Stomach (tissue), 19 donors: ENCODE measurements at places on chromosomes 5 and 9. TPM values are rescaled to one million over a fixed set of nuclear protein-coding genes. Genes with fewer than 3 reads are reported as not detected.

TRIM32 gene
- 3.4 TPM for polyA plus RNA-seq

GRCh38 chr5:125750147-125750860, 672.9 kb upstream of the GRAMD2B start:
- no peak for DNase-seq

GRCh38 chr9:127036437-127036836, 86.0 kb downstream of the ANGPTL2 start:
- DNase-seq = no peak

GRCh38 chr9:75895112-75895511, 4.6 kb downstream of the PCSK5 start:
- no peak for DNase-seq

GRCh38 chr5:178396796-178397720, 164.5 kb upstream of the PHYKPL start:
- peak; percentile 75 for DNase-seq

GRCh38 chr5:170330568-170331054, 33.0 kb upstream of the LCP2 start:
- no peak for DNase-seq

DNA sequence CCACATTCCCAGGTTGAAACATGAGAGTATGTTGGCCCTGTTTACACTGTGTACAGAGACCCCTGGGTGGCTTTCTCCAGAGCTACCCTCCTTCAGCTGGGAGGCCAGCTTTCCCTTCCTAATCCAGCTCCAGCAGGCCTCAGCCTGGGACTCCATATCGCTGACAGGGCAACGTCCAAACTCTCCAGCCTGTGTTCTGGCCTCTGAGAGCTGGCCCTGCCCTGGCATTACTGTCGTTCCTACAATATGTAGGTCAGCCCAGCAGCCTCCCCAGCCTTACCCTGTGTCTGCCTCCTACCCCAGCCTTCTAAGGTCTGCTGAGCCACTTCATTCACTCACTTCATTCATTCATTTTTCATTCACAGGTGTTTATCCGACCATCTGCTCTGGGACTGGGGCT, 8.3 kb upstream of the EEIG1 start:
- DNase-seq = no peak

GRCh38 chr9:121529237-121529987, 29.8 kb upstream of the GGTA1 start:
- DNase-seq = peak; percentile 86

CA9 gene
- polyA plus RNA-seq = 653 TPM

GRCh38 chr5:156621719-156622118, 228.4 kb upstream of the PPP1R2B start:
- no peak for DNase-seq

DNA sequence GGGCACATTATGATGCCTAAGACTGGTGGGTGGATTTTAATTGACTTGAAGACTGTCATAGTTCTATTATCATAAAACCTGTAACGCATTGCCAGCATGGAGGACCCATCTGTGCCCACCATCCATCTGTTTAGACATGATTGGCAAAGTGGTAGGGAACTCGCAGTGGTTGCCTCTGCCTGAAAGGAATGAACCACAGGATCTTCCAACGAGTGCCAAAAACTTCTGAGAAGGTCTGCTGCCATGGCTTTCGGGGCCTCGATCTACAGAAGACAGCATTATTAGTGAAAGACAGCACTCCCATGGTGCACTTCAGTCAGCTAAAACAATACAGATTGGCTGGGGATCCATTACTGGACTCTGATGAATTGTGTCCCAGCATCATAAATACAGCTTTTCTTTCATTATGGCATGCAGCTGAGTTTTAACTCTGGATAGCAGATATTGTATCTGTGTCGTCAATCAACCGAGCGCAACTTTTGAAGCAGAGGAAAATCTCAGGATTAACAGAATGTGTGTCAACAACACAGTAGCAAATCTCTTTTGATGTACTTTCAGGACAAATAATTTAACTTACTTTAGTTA, 74.3 kb downstream of the ZDHHC21 start:
- no peak for DNase-seq

DNA sequence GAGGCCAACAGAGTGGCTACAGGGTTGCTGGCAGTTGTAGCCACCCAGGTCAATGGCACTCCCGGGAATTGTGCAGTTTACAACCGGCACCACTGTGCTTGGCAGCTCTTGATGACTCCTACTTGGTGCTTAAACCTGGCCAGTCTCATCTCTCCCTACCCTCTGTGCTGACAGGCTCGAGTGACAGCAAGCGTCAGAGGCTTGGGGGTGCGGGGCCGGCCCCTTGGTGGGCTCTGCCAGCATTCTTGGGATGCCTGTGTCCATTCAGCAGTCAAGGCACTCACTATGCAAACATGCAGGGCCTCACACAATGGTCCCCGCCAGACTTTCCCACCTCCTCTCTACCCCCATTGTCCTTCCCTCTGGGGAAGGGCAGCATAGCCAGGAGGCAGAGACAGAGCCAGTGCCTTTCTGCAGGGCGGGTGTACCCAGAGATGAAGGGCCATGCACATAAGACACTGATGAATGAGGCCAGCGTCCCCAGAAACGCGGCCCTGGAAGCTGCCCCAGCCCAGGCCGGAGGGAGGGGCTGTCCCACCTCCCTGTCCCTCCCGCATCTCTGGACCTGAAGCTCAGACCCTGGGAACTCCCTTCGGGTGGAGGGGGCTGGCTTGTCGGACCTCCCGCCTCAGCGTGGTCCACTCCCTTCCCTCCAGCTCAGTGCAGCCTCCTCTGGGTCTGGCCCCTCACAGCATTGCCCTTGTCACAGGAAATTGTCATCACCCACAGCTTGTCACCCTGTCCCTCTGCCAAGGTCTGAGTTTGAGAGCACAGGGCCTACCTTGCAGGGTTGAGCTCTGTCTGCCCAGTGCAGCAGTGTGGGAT, 26.4 kb upstream of the NOTCH1 start:
- peak; percentile 71 for DNase-seq

GRCh38 chr5:57658018-57658417, 175.4 kb upstream of the ACTBL2 start:
- no peak for DNase-seq

DNA sequence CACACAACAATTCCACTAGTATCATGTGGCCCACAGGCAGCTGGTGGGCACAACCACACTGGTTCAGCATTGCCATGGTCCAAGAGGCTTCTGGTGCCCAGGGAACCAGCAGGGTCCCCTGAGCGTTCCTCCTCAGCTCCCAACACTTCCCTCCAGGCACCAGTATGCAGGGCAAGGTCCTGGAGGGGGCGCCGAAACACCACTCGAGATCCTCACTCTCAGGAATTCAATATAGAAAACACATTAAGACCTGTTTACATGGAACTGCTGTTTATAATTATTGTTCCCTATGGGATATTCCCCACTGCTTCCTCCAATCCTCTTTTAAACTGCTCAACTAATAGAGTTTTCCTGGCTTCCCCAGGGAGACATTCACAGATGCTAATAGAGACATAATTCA, 91.9 kb upstream of the GABRP start:
- no peak for DNase-seq

DNA sequence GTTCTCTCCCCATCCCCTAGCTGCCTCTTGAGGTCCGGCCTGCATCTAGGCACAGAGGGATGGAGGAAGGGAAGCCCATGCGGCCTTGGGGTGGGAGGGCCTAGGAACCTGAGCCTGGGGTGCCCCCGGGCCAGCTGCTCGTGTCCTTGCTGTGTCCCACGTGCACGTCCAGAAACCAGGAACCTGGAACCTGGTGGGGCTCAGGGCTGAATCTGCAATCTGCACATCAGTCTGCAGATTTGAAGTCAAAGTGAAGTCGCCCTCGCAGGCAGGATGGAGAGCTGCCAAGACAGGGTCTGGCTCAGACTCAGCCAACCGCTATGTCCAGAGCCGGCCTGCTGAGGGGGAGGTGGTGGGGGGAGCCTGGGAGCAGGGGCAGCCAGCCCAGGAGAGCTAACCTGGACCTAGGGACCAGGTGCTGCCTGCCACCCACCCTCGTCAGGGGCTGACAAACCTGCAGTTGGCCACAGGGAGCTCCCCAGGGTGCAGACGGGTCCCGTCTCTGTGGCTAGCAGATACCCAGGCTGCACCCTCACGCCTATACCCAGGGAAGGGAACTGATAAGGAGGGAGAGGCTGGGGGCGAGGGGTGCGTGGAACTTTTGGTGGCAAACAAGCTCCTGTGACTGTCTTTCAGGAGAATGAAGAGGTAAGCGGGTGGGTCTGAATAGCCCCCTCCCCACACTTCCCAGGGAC, 103.5 kb upstream of the SIMC1 start:
- DNase-seq = peak; percentile 59

DNA sequence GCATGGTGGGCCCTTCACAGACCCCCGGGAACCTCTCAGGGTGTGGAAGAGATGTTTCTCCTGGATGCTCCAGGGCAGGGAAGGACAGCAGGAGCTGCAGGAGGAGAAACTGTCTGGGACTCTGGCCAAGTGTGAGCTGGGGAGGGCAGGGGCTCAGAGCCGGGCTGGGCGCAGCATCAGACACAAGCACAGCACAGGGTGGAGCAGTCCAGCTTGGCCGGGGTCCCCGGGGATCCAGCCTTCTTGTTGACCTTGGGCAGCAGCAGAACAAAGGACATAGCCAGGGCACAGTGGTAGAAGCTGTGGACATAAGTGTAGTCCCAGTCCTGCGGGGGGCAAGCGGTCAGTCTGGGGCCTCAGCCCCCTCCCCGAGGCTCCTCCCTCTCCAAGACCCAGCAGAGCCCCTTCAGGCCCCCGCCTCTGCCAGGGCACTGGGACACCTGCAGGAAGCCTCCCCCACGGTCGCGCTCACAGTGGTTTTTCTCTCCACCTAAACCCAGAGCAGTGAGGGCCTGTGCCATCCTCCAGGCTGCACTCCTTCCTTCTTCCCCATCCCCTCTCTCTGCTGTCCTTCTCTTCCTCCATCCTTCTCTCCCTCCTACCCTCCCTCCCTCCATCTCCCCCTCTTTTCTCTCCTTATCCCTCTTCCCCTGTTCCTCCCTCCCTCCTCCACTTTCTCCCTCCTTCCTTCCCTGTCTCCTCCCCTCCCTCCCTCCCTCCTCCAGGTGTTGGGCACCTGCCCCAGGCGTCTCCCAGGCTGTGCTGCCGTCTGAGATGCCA, 10.1 kb downstream of the MYMK start:
- no peak for DNase-seq

DNA sequence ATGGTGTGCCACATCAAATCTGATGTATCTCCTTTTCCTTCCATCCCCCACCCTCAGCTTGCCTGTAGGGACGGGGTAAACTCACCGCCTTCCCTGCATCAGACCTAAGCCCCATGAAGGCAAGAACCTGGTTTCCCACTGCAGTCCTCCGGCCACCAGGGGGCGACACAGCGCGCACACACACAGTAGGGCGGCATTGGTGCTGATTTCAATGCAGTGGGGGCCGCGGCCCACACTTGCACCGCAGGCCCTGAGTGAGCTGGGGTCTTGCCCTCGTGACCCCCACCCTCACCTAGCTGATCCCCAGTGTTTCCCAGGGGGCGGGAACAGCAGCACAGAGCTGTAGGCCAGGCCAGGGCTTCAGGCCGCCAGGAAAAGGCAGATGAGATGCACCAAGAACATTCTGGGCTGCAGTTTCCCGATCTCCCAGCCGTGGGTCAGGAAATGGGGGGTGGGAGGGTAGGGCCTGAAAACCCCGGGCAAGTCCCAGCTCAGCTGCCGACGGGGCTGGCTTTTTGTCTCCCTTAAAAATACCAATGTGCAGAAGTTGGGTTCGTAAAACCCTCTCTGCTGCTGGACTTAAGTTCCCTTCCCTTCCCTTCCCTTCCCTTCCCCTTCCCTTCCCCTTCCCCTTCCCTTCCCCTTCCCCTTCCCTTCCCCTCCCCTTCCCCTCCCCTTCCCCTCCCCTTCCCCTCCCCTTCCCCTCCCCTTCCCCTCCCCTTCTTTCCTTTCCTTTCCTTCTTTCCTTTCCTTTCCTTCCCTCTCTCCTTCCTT, 19.5 kb downstream of the FAM163B start:
- DNase-seq = no peak

GRCh38 chr5:10632110-10632761, 68.4 kb downstream of the ANKRD33B start:
- DNase-seq = no peak

DNA sequence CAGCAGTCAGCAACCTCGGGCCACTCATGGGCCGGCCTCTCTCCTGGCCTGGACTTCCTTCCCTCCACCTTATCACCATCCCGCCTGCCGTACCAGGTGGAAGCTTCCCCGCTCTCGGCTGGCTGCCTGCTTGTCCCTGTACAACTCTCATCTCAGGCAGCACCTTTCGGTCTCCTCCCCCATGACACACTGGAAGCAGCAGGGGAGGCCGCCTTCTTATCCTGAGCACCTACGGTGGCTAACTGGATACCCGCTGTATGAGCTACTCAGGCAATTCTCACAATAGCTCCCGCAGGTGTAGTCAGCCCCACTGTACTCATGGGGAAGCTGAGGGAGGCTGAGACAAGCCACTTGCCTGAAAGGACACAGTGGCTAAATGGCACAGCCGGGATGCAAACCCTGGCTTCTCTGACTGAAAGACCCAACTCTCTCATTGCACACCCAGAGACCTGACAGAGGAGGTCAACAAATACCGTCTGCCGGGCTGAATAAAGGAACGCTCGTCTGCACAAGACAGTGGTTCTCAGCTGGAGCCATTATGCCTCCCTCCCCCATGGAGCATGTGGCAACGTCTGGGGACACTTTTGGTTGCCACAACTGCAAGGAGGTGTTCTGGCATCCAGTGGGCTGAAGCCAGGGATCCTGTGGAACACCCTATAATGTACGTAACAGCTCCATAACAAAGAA, 9.6 kb downstream of the STK10 start:
- DNase-seq = peak; percentile 76

GRCh38 chr5:111495159-111495558, 17.2 kb downstream of the STARD4 start:
- no peak for DNase-seq

LCN10 gene
- 10.2 TPM for polyA plus RNA-seq

DNA sequence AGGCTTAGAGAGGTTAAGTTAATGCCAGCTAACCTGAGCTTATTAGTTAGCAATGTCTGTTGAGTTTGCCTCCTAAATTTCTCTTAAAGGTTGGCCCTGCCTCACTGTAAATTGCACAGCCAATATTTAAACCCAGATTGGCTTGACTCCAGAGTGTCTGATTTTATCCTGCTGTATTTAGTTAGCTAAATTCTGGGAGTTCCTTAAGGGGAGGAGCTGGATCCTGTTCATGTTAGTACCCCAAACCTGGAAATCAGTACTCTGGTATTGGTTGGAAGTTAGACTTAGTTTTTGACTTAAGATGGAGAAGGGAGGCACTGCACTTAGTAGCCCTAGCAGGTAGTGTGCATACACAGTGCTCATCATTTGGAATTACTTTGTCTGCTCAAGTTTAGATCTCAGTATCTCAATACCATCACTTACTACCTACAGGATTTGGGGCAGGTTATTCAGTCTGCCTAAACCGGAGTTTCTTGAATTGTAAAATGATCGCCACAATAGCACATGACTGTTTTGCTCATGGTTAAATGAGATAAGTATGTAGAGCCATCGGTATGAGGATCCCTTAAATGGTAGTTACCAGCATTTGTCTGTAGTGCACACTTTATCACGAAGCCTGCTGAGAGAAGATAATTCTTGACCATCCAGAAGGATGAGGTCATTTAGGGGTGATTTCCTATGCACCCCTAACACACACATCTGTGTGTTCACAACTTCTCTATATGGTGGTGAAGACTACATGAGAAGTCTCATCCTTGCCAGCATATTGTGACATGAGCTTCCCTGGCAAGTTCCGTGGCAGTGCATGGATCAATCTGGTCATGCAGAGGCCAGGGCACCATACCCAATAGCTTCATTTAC, 264.8 kb upstream of the TRIM32 start:
- no peak for DNase-seq

- no peak for DNase-seq
Measured at GRCh38 chr5:145854651-145855258, 18.1 kb downstream of the GRXCR2 start.
